Right ventricle myocardium inferior (tissue), 1 donor: ENCODE measurements at places on chromosomes 11 and 22.

DNA sequence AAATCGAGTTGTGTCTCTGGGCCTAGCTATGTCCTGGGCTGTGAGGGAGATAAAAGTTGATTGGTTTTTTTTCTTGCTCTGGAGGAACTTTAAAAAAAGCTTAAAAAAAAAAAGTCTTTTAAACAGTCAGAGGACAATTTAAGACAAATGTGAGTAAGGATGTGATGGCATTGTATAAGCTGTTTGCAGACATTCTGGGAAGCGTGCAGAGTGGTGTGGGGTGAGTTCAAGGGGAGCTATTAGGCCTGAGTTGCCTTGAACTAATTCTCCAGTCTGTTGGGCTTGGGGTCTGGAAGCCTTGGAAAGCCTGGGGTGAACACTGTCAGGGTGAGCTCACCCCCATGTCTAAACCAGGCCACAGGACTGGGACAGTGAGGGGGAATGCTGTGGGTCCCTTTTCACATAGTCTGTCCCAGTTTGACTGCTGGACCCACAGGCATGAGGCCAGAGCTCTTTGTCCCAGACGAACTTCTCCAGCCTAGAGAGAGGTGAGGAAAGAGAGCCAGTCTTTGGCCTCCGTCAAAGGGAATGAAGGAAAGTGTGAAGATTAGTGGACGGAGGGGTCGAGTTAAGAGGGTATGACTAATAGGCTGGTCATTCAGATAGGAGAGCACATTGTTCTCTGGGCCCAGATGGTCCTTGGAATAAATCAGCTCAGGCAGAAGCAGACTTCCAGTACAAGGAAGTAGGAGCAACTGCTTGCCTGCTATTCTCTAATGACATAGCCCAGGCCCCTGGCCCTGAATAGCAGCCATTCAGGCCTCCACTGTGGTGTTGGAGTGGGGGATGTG, 76.4 kb upstream of the NNMT start:
- no peak for DNase-seq

DNA sequence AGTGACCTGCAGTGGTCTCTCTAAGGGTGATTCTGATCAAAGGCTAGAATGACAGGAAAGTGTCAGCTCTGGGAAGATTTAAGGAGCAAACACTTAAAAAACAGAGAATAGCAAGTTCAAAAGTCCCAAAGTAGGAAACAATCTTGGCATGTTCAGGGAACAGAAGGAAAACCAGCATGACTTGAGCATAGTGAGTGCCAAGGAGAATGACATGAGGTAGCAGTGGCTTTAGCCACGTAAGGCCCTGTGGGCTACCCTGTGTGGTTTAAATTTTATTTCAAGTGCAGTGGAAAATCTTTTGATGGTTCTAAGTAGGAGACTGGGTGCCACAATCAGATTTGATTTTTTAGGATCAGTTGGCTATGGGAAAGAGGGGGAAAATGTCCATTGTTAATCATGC, 149.4 kb downstream of the WNT11 start:
- no peak for DNase-seq

GRCh38 chr11:67050139-67050538, 6.5 kb upstream of the RHOD start:
- DNase-seq = no peak

- DNase-seq = no peak
Measured at GRCh38 chr11:117410861-117411710, 83.4 kb downstream of the CEP164 start.
